ENCODE measurements at places on chromosomes 7 and 10. TPM values are rescaled to one million over a fixed set of nuclear protein-coding genes. Genes with fewer than 3 reads are reported as not detected.

- no peak for DNase-seq
These were observed 442.3 kb upstream of the ZMIZ1 start for GRCh38 chr10:78626471-78626870.

- DNase-seq = no peak
These were observed 5.3 kb upstream of the ARMS2 start for GRCh38 chr10:122449153-122449552.

DNA sequence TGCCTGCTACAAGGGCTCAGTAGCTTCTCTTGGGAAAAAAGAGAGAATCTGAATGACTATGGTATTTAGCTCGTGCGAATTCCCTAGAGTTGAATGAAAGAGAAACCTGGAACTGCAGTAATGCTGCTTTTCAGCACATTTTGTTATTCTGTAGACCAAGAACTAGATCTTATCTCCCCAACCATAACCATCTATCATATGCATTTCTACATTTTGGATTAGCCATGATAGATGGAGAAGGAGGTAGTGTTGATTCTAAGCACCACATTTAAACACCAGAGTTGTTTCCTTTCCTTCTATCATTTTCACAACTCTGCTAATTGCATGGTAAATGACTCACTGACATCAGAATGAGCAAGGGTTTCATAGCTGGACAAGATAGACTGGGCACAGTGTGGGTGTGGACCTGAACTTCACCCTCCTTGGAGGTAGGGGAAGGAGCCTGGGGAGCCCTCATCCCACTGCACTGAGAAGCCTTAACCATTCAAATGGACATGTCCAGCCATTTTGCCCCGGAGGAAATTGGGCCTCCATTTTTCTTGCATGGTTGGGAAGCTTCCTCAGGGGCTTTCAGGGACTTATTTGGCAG is 55.3 kb upstream of the BMPER start:
- no peak for DNase-seq

DNA sequence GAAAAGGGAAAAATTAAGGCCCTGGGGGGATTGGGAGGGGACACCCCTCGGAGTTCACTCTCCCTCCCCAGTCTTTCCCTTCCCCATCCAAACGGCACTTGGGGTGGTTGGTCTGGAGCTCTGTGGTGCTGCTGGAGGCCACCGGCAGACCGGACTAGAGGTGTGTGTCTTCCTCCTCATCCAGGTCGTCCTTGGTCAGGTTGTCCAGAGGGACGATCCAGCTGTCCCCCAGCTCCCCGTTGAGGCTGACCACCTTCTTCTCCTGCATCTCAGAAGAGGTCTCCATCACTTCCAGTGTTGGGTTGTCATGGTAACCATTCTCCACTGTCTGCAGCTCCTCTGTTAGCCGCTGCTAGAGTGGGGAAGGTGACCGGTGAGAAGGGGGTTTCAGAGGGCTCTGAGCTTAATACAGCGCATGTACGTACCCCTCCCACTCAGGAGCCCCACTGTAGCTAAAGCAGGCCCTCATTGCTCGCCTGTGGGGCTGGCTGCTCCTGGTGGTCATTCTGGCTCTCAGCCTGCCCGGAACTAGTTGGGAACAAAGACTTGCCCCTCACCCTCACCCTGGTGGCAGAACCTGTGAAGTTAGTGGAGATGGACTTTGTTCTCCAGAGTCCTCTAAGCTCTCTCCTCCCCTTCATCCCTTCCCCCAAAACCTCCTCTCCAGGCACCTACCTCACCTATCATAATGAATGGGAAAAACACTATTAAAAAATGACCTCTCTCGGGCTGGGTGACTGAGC is 52.1 kb downstream of the PODXL start:
- DNase-seq = no peak

- DNase-seq = no peak
These were observed 193.6 kb downstream of the MBL2 start for GRCh38 chr10:52578871-52579405.

- DNase-seq = no peak
These were observed 57.8 kb downstream of the ANKMY2 start for GRCh38 chr7:16587790-16588189.

Gene CPA2
- 0.55 TPM for total RNA-seq

Gene NUTM2A
- 3.7 TPM for total RNA-seq

Gene HECW1
- 3.6 TPM for total RNA-seq
